Suprapubic skin (tissue), 4 donors: ENCODE measurements at places on chromosomes 6 and 20. TPM values are rescaled to one million over a fixed set of nuclear protein-coding genes. Genes with fewer than 3 reads are reported as not detected.

The PM20D2 gene
- 15.3 TPM for total RNA-seq

- peaks cover 24% of the 10 kb centered on the region for H3K4me1 ChIP-seq
- no peaks in the 10 kb centered on the region for H3K27me3 ChIP-seq
- no peaks in the 10 kb centered on the region for H3K36me3 ChIP-seq
- no peak overlapping the region for H3K27ac ChIP-seq
- no peak for DNase-seq
These were observed 27.1 kb downstream of the CDYL start for GRCh38 chr6:4803343-4803744.

- H3K4me3 ChIP-seq, result no peak overlapping the region
- no peaks in the 10 kb centered on the region for H3K27me3 ChIP-seq
- DNase-seq, result no peak
- H3K27ac ChIP-seq, result no peak overlapping the region
- H3K4me1 ChIP-seq, result peaks cover 11% of the 10 kb centered on the region
These were observed 26.3 kb upstream of the MC3R start for GRCh38 chr20:56222201-56222600.

GRCh38 chr6:85580878-85581267 lies 12.8 kb downstream of the SNX14 start:
- no peaks in the 10 kb centered on the region for H3K27me3 ChIP-seq
- H3K36me3 ChIP-seq, result peaks cover 3% of the 10 kb centered on the region
- no peak for DNase-seq

- peaks cover 24% of the 10 kb centered on the region for H3K4me1 ChIP-seq
- H3K27me3 ChIP-seq, result peaks cover 16% of the 10 kb centered on the region
- peak overlapping the region; percentile 52 for H3K4me3 ChIP-seq
- no peaks in the 10 kb centered on the region for H3K36me3 ChIP-seq
- no peak overlapping the region for H3K27ac ChIP-seq
These were observed 595 bp downstream of the REM1 start for GRCh38 chr20:31475472-31476293.
